ENCODE measurements at places on chromosomes 11 and 22.

- H3K27me3 ChIP-seq, result peaks cover 37% of the 10 kb centered on the region
- peaks cover 14% of the 10 kb centered on the region for H3K4me1 ChIP-seq
- no peak overlapping the region for H3K27ac ChIP-seq
- peaks cover 5% of the 10 kb centered on the region for H3K36me3 ChIP-seq
Observed at GRCh38 chr11:118621784-118622375, 14.5 kb downstream of the PHLDB1 start.

DNA sequence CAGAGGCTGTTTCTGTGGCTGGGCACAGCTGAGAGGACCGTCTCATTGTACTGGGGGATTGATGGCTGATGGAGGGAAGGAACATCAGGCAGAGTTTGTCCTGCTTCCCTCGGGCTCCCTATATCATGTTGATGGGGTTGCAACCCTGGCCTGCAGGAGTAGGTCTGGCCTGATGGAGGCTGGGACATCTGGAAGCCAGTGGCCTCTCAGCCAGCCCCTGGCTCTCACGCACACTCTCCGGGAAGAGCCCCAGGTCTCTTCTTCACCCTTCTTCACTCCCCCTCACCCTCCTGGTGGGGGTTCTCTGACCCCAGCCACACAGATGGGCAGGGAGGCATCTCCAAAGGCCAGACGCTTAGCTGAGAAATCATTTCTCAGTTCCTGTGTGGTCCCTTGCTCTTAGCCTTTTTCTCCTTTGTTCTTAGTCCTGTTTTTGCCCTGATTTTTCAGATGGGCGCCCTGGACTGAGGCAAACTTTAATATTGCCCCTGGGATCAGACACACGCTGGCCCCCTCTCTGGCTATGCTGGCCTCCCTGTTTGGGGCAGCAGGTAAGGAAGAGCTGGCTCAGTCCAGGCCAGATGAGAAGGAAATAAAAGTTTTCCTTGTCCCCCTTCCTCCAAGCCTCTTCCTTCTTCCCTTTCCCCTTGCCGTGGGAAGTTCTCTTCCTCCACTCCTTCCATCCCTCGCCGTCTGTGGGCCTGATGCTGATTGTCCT, 13.9 kb upstream of the ANO1 start:
- DNase-seq, result no peak
- peaks cover 48% of the 10 kb centered on the region for H3K27me3 ChIP-seq
- H3K4me3 ChIP-seq, result no peak overlapping the region
- no peaks in the 10 kb centered on the region for H3K36me3 ChIP-seq
- no peaks in the 10 kb centered on the region for H3K4me1 ChIP-seq
- H3K27ac ChIP-seq, result no peak overlapping the region

DNA sequence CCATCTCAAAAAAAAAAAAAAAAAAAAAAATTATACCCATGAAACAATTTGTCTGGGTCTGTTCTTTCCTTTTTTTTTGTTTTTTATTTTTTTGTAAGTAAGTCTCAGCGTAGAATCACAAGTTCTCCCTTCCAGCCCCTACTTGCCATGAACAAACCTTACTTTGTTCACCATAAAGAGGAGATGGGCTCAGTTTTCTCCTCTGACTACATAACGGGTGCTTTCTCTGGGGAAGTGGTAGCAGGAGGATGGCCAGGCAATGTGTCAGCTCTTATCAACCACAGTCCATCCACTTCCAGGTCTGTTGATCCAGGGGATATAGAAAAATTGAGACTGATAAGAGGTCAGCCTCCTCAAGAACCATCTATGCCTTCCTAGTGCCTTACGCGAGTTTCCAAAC, 11.0 kb downstream of the ASCC2 start:
- peaks cover 9% of the 10 kb centered on the region for H3K36me3 ChIP-seq
- no peak overlapping the region for H3K27ac ChIP-seq
- H3K4me1 ChIP-seq, result peaks cover 21% of the 10 kb centered on the region
- no peak overlapping the region for H3K4me3 ChIP-seq

DNA sequence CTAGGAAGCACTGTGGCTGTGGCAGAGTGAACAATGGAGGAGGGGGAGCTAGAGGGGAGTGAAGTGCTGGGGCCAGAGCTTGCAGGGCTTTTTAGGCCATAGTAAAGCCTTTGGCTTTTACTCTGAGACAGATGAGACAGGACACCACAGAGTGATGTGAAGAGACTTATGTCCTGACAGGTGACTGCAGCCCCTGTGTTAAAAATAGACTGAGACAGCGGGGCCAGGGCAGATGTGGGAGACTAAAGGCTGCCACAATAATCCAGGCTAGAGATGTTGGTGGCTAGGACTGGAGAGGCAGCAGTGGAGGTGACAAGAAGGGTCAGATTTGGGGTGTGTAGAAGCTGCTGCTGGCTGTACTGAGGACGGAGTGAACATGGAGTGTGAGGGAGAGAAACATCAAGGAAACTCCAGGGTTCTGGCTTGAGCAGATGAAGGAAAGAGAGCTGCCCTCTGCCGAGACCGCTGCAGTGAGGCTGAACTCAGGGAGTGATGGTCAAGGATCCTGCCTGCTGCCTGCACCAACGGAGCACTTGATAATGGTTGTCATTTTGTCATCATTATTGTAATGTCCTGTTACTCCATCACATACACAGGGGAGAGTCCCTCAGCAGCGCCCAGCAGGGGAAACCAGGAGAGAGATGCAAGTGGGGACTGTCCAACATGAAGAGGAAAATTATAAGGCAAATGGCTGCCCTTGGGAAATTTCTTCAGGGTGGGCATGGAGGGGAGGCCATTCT, 27.4 kb downstream of the SLC43A1 start:
- H3K27me3 ChIP-seq, result peaks cover 31% of the 10 kb centered on the region
- peak overlapping the region; percentile 80 for H3K27ac ChIP-seq
- H3K4me3 ChIP-seq, result no peak overlapping the region
- peaks cover 6% of the 10 kb centered on the region for H3K4me1 ChIP-seq

- H3K4me1 ChIP-seq, result peaks cover 3% of the 10 kb centered on the region
- no peak overlapping the region for H3K27ac ChIP-seq
- no peak for DNase-seq
- H3K36me3 ChIP-seq, result no peaks in the 10 kb centered on the region
- peaks cover 10% of the 10 kb centered on the region for H3K27me3 ChIP-seq
Observed at GRCh38 chr11:63470311-63470710, 20.7 kb downstream of the PLAAT5 start.

Measured in T-helper 17 cell (primary cell).